ENCODE measurements at places on chromosomes 3 and 15. TPM values are rescaled to one million over a fixed set of nuclear protein-coding genes. Genes with fewer than 3 reads are reported as not detected.

- DNase-seq = peak; percentile 50
Measured at GRCh38 chr3:33883538-33883950, 85.1 kb downstream of the PDCD6IP start.

DNA sequence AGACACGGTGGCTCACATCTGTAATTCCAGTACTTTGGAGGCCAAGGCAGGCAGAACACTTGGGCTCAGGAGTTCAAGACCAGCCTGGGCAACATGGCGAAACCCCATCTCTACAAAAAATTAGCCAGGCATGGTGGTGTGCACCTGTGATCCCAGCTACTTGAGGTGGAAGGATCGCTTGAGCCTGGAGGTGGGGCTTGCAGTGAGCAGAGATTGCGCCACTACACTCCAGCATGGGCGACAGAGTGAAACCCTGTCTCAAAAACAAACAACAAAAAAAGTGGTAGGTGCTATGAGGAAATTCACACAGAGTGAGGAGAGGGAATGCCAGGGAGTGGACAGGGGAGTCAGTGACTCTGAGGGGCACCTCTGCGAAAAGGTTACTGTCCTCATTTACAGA, 29.4 kb downstream of the RPN1 start:
- no peak for DNase-seq

The PRICKLE2 gene
- 36.3 TPM for total RNA-seq

GRCh38 chr15:47405365-47406162, 311.7 kb upstream of the SEMA6D start:
- DNase-seq = no peak

- peak; percentile 46 for DNase-seq
Measured at GRCh38 chr15:72033711-72034110, 84.2 kb downstream of the MYO9A start.

The PRR23C gene
- total RNA-seq = not detected

The C3orf49 gene
- total RNA-seq = not detected

DNA sequence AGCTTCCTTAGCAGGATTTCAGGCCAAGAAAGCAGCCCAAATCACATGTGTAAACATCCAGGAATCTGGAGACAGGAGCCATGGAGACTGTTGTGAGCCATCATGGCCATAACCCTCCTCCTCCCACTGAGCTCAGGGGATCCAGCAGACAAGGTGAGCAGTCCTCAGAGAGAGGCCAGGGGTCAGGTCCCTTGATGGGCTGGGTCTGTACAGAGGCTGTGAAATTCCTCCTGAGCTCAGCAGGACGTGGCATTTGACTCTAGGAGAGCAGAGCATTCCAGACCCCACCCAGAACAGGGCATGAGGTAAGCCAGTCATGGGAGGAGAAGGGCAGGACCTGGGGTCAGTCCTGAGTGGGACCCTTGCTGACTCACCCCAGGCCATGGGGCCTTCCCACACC, 67.0 kb upstream of the ACAN start:
- DNase-seq = no peak

The ARPIN gene
- total RNA-seq = 16.1 TPM

DNA sequence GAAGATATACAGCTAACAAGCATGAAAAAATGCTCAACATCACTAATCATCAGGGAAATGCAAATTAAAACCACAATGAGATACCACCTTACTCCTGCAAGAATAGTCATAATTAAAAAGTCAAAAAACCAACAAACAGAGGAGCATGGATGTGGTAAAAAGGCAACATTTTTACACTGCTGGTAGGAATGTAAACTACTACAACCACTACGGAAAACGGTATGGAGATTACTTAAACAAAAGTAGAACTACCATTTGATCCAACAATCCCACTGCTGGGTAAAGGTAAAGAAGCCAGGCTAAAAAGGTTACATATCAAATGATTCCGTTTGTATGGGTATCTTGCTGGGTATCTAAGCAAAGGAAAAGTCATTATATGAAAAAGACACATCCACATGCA, 53.8 kb downstream of the STAG1 start:
- DNase-seq = no peak

DNA sequence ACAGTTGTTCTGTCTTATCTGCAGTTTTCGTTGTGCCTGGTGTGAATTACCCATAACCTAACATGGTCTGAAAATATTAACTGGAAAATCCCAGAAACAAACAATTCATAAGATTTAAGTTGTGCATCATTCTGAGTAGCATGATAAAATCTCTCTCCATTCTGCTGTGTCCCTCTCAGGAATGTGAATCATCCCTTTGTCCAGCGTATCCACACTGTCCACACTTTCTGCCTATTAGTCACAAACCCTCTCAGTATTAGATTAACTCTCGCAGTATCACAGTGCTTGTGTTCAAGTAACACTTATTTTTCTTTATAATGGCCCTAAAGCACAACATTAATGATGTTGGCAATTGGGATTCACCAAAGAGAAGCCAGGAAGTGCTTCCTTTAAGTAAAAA, 203.2 kb downstream of the CGGBP1 start:
- DNase-seq = peak; percentile 16

- no peak for DNase-seq
Measured at GRCh38 chr15:34716111-34716510, 38.7 kb downstream of the GJD2 start.

DNA sequence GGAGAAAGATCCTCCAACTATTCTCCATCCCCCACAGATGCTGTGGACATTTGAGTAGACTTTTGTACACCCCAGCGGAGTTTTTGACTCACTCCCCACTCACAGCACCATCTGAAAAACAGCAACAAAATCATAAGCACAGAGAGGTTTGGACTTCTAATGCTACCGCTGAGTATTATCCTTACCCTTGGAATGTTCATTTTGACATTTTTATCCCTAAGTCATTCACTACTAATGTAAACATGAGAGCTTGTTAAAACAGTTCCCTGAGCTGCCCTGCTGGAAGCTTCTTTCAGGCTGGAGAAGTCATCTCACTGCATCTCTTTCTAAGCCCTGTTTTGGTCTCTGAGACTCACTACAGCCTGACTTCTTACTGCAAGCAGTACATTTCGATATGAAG, 1045.9 kb downstream of the MCTP2 start:
- DNase-seq = peak; percentile 94

- peak; percentile 79 for DNase-seq
Measured at GRCh38 chr3:171862993-171863521, 19.9 kb downstream of the TMEM212 start.

- DNase-seq = peak; percentile 11
Measured at GRCh38 chr15:91186904-91187656, 87.0 kb downstream of the SV2B start.

The CFAP92 gene
- not detected for total RNA-seq

DNA sequence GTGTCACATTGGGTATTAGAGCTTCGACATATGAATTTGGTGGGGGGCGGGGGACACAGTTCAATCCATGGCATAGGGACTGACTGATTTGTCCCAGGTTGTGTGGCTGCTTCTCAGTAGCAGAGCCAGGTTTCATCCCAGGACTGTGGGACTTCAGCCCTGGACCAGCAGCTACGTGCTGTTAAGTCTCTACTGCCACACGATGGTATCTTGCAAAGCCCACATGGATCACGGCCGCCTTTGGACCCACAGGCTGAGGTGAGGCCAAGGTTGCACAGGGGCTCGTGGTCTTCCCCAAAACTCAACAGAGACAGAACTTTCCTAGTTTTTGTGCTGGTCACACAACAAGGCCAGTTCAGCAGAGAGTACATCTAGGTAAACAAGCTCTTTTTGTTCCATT, 97.4 kb downstream of the LRRK1 start:
- DNase-seq = no peak

The ADAMTSL3 gene
- under 0.01 TPM for total RNA-seq

- DNase-seq = no peak
Measured at GRCh38 chr3:105177576-105177975, 189.1 kb upstream of the ALCAM start.

The RHCG gene
- total RNA-seq = not detected

The TEX55 gene
- total RNA-seq = not detected

DNA sequence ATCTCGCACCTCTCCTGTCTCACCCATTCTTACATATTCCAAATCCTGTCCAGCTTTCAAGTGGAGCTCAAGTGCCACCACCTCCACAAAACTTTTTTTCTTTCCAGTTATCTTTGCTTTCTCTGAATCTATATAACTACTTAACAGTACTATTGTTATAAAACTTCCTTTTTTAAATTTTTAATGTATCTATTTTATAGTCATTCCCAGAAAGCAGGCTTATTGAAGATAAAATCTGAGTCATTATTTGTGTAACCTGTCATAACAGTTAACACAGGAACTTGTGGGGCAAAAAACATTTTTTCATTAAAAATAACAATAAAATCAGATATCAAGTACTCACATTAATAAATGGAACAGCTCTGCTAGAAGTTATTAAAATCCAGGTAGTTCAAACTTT, 73.3 kb upstream of the ALCAM start:
- DNase-seq = no peak

The ATP8B4 gene
- 90.2 TPM for total RNA-seq

- no peak for DNase-seq
Measured at GRCh38 chr3:70149714-70150400, 150.3 kb downstream of the SAMMSON start.

DNA sequence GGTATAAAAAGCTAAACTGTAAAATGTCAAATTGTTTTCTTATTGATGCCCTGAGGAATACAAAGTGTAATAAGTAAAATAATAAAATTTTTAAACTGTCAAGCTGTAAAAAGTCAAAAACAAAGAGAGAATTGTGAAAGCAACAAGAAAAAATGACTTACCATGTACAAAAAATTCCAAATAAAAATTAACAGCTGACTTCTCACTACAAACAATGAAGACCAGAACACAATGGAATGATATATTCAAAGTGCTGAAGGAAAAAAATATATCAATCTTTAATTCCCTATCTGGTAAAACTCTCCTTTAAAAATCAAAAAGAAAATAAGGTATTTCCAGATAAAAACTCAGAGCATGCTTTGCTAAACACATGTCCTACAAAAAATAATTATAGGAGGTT, 883.5 kb downstream of the IGSF11 start:
- DNase-seq = no peak

The SLC6A20 gene
- total RNA-seq = not detected

The WDR93 gene
- under 0.01 TPM for total RNA-seq

DNA sequence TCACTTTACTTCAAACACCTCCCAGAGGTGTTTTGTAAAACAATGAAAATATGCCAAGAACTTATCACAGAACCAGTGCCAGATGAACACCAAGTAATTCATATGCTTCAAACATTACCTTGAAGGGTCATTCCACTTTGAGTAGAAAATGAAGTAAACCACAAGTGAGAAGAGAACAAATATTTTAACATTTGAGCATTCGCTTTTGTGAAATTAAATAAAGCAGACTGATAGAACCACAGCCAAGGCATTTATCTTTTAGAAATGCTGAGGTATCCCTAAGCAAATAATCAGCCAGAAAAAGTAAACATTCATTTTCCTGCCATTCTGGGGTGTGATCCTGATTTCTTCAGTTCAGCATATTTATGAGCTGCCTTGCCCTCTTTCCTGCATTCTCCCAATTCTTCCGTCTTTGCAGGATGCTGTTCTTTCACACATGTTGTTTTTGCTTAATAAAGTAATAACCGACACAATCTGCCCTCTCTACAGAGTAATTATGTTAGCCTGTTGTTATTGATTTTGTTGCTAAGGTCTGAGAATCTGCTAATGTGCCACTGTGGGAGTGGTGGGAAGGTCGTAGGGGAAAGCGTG, 235.6 kb upstream of the TGFBR2 start:
- DNase-seq = peak; percentile 89

- DNase-seq = no peak
Measured at GRCh38 chr3:52530918-52531826, 2.5 kb downstream of the NT5DC2 start.

DNA sequence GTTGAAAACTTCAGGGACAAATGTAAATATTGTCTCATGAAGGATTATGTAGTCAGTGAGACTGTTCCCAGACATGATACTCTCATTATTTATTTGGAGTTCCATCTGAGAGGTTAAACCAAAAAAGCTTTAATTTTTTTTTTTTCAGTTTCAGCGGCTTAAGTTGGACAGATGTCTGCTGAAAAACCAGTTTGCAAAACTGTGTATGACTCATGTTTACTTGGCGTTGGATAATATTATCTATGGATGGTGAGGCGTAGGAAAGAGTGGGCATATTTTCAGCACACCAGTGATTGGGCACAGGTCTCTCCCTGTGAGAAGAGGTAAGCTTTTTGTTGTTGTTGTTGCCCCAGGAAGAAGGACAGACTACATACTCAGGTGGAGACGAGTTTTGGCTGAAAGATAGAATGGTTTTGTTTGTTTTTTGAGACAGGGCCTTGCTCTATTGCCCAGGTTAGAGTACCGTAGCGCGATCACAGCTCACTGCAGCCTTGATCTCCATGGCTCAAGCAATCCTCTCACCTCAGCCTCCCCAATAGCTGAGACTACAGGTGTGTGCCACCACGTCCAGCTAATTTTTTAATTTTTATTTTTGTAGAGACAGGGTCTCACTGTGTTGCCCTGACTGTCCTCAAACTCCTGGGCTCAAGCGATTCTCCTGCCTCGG, 16.4 kb upstream of the ANXA2 start:
- DNase-seq = peak; percentile 59

DNA sequence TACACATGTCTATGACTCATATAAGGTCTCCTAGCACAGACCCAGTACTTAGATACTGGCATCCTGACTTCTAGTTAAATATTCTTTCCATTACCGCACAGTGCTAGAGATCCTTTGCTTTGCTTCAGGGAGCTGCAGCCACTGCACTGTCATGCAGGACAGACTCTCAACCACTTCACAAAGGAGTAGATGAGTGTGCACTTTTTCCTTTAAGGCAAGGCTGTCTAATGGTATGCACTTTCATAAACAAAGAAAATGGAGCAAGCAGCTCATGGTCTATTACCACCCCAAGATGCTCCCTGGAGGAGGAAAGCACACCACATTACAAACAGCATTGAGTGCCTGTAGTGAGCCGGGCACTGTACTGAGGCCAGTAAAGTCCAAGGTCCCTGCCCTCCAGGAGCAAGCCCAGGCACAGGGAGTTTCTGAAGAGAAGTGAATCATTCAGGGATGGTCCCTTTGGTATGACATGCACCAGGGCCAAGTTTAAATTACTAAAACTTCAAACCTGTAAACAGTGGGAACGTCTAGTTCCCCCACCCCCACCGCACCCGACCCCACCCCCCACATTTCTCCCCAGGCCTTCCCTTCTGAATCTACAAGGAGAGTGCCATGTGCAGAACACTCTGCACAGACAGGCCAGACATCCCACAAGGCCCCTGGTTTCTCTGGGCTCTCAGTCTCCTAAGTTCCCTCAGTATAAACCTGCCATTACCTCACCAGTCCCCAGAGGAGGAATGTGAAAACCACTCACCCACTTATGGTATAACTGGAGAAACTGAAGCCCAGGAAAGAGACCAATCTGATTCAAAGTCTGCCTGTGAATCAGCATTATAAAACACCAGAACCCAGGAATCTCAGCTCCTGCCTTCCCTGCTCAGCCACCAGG, 107.8 kb upstream of the BCL6 start:
- peak; percentile 41 for DNase-seq

The TUSC7 gene
- not detected for total RNA-seq

The GUCA1C gene
- total RNA-seq = not detected

- DNase-seq = no peak
Measured at GRCh38 chr15:71951134-71951533, 140.8 kb downstream of the NR2E3 start.

DNA sequence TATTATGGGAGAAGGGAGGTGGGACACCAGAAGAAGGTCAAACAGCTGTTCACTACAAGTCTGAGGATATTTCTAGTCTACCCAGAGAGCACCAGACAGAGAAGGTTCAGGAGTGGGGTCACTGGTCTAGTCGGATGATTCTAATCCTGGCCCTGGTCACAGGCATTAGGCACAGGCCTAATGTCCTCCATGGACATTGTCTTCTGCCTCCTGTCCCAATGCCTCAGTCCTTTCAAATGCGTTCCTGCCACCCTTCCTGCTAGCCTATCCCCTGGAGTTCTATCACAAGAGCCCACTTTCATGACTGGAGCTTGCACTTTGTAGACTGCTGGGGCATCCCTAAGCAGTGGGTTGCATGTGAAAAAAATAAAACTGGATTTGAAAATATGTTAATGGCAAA, 83.9 kb upstream of the PFN2 start:
- DNase-seq = no peak

The TMEM266 gene
- not detected for total RNA-seq
